CD4-positive, alpha-beta T cell treated with Interleukin-21 for 1 hour (primary cell): ENCODE measurements at places on chromosomes 16 and 17.

DNA sequence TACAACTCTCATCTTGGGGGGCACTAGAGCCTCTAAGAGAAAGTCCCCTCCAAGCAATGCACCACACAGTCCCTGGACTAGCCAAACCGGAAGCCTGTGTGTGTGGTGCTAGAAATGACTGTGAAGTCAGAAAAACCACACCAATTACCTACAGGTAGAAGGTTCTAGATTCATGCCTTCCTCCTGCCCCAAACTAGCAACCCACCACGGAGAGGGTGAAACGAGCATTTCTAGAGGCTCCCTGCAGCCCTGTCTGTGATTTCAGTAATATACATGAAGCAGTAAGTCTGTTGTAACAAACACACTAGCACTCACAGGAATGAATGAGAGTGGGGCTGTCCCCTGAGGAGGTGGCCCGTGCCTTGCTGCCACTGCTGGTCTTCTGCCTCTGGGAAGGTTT is 13.6 kb downstream of the ZFHX3 start:
- no peak for DNase-seq

DNA sequence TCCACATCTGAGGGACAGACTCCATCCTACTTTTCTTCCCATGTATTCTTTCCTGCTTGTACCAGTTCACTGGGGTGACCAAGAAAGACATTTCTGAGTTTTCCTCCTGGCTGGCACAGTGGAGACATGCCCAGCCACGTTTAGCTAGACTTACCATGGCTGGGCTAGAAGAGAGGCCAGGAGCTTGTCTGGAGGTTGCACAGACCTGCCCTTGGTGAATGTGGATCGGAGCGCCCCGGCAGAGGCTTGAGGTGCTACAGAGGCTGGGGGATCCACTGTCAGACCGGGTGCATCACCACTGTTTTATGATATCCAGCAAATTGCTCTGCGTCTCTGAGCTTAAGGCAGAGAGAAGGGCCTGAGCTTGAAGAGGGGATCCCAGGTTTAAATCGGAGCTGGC is 3.5 kb downstream of the IL4R start:
- DNase-seq, result no peak

DNA sequence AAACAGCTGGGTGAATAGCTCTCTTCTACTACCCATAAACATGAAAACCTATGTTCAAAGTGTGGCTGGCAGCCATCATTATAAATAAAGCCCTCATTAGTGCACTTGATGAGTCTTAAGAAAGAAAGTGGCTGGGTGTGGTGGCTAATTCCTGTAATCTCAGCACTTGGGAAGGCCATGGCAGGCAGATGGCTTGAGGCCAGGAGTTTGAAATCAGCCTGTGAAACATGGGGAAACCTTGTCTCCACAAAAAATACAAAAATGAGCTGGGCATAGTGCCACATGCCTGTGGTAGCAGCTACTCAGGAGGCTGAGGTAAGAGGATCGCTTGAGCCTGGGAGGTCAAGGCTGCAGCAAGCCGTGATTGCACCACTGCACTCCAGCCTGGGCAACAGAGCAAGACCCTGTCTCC is 28.3 kb upstream of the APPBP2 start:
- no peak for DNase-seq

DNA sequence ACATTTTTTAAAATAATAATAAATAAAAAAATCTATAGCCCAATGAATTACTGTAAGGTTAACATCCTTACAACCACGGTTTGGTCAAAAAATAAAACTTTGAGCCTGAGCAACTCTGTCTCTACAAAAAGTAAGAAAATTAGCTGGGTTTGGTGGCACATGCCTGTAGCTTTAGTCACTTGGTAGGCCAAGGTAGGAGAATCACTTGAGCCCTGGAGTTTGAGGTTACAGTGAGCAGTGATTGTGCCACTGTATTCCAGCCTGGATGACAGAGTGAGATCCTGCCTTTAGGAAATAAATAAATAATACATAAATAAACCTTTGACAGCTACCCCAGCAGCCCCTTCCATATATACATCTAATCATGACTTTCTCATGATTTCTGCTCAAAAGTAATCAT is 26.9 kb upstream of the PHAF1 start:
- no peak for DNase-seq
